ELF-1 (cell line): ENCODE measurements at places on chromosomes 1 and 21.

- no peak for DNase-seq
Measured at GRCh38 chr1:208917281-208917680, 666.2 kb upstream of the CAMK1G start.

GRCh38 chr1:169809370-169810095 lies 14.8 kb upstream of the METTL18 start:
- no peak for DNase-seq

DNA sequence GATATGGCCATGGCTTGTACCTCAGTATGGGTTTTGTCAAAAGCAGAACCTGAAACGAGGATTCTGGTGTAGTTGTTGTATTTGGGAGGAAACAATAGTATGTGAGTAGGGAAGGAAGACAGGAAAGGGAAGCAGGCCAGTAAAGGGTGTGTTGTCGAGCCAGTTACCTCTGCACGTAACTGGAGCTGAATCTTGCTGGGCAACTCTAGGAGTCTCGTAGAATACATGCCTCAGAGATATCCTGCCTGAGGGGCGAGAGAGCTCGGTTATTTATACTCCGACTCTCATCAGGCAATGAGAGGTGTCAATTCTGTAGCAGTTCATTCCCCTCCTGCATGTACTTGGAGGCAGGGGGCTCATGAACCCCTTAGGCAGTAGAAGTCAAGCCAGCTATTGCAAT lies 45.9 kb upstream of the KIF26B start:
- DNase-seq: peak; percentile 45

DNA sequence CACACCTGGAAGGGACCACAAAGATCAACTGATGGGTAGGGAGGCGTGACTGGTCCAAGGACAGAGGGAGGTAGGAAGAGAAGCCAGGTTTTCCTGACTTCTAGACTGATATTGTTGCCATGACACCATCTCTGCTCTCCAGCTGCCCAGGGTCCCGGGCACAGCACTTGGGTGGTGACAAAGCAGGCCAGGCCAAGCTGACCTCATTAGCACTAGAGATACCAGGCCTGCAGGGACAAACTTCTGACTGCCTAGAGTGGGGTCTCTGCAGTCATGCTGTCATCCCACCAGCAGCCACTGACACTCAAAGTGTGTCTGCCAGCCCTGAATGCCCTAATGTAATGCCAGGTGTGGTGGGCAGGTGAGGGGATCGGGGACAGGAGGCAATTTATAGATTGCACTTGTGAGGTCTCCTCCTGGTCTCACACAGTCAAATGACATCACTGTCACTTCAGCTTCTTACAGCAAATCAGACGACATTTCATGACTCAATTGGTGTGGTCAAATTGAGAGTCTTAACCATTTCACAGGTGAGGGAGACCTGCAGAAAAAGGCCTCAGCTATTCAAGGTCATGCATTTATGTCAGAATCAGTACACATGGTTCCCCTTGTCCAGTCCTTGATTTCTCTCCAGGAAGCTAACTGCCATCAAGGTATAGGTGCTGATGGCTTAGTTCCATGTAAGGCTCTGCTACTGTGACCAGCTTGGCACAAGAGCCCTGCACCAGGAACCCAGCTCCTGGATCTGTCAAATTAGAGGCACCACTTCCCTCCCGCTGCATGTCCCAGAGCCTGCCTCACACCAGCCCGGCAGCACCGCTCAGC lies 2.7 kb downstream of the SLC9A1 start:
- DNase-seq: no peak

- no peak for DNase-seq
Measured at GRCh38 chr1:58885998-58886397, 102.2 kb upstream of the JUN start.

DNA sequence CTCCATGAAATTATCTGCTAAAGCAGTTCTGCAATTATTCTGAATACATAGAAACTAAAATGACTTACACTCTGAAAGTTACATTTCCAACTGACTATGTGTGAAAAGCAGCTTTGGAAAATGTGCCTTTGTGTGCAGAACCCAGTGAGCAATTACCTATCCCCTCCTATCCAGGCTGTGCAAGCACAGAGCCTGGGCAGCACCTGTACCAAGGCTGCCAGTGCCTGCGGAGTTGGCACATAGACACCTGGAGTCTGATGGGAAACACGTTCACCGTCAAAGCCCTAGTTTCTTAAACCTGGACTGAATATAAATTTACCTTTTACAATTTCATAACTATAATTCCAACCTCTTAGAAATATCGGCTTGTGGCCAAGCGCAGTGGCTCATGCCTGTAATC lies 307.3 kb downstream of the KCNH1 start:
- DNase-seq: no peak

- peak; percentile 74 for DNase-seq
Measured at GRCh38 chr1:92961131-92961895, at the start of gene DIPK1A. TSS of gene DIPK1A (minus strand) at chr1:92961462. CDS start at chr1:92961429, 33 bp downstream.

DNA sequence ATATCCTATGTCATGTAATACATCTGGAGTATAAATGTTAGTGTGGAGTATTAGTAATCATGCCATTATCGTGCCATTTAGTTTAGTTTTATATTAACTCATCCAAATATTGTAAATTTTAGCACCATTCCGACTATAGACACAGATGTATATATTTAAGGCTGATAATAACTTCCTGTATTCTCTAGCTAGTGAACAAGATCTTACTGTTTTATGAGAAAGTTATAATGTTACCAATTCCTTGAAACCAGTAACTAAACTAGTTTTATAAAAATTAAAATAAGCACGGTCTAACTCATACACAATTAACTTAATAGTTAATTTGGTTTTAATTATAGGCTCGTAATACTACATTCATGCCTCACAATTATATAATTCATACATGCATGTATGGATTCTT lies 808.6 kb downstream of the USP25 start:
- DNase-seq: no peak

GRCh38 chr1:78052685-78053405 lies 7.1 kb downstream of the GIPC2 start:
- no peak for DNase-seq

GRCh38 chr1:111943846-111944749 lies 45.4 kb downstream of the KCND3 start:
- no peak for DNase-seq

- DNase-seq: peak; percentile 97
Measured at GRCh38 chr1:150162862-150163706, 13.4 kb downstream of the PLEKHO1 start.

DNA sequence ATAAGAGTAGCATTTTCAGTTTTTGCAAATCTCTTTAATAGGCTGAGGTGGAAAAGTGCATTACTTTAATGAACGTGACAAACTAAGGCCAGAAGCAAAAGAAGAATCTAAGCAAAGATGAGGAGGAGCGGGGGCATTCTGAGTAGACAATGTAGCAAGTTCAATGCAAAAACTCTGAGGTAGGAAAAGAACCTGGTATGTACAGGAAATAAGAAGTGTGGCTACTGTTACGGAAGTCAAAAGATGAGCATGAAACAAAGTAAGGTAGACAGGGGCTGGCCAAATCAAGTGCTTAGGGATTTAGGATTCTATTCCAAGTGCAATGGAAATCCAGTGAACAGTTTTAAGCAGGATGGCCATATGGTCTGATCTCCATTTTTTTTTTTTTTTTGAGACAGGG lies 63.7 kb downstream of the TOR3A start:
- DNase-seq: no peak

DNA sequence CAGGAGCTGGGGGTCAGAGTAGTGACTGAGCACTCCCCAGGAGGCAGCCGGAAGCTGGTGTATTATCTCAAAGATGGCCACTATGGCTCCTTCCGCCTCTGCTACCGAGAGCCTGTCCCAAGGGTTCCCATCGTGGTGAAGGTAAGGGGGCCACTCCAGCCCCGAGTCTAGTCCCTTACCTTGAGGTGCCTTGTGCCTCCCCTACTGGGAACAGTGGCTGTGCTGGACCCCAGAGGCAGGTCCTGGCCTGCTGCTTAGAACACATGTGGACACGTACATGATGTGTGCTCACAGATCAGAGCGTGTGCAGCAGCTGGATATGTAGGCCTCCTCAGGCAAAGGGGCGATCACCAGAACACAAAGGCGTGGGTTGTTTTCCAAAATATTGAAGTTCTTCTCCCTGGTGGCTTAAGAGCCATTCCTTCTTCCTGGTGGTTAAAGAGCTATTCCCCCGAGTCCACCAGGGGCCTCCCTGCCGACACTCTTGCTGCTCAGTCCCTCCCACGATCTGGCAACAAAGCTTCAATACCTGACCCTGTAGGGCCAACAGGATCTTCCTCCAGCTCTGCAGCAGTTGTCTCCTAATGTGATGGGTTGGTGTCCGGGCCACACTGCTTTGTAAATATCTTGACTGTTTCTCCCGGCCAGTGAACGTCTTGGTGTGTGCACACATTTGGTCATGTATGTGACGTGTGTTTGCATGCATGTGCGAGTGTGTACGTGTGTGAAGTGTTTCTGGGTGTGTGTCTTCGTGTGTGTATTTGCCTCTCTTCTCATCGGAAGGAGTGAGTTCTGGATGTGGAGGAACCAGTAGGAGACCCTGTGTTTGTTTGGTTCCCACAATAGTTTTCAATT lies 68.4 kb upstream of the TINAGL1 start:
- DNase-seq: no peak

DNA sequence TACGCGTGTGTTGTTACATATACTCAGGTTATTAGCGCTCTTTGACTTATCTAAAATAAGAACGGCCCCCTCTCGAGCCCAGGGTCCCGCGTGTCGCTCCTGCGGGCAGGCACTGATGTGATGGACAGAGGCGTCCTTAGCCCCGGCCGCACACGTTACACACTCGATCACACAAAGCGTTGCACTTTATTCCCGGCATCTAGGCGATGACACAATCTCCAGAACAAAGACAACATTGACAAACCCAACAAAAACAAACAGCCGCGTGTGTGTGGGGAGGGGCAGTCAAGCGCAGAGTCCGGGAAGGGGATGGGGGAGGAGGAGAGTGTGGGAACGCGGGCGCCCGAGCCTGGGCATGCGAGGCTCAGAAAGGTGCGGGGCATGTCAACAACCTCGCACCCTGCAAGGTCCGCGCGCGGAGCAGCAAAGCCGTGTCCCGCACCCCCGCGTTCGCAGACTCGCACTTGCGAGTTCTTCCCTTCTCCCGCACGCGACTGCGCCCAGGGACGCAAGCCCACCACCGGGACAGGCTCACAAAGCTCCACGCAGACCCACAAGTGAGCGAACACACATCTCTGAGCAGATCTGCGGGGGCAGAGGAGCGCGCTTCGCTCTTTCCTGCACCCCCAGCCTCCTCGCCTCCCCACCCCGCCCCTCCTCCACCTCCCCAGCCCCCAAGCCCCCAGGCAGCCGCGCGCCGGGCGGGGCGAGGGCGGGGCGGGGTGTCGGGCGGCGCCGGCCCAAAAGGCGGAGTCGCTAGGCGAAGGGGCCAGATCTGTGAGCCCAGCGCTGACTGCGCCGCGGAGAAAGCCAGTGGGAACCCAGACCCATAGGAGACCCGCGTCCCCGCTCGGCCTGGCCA lies at the start of gene EFNA1:
TSS of gene EFNA1 (plus strand) at position 772 of the 862 bp plus-strand sequence. CDS start 102 bp downstream, outside the sequence.
- peak; percentile 79 for DNase-seq

- DNase-seq: no peak
Measured at GRCh38 chr1:209988706-209989105, 50.7 kb downstream of the SYT14 start.

- no peak for DNase-seq
Measured at GRCh38 chr1:206824331-206824730, 41.1 kb upstream of the IL20 start.

- no peak for DNase-seq
Measured at GRCh38 chr1:201434266-201434665, 12.7 kb upstream of the TNNI1 start.

DNA sequence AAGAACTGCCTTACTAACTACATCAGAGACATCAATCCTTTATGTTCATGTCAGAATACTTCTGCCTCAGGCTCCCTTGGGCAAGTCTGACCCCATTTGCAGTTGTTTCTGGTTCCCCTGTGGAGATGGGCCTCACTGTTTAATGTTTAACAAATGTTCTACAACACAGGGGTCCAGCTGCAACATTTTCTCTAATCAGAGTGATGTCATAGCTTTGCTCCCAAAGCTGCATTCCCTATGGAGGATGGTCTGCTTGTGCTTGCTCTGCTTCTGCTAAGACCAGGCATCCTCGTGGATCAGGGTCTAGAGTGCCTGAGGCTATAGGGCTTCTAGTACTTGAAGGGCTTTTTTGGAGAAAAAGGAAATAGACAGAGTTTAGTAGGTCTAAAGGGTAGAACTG lies 1071.2 kb downstream of the TTLL7 start:
- peak; percentile 52 for DNase-seq

GRCh38 chr1:182134257-182134656 lies 72.7 kb upstream of the ZNF648 start:
- no peak for DNase-seq

DNA sequence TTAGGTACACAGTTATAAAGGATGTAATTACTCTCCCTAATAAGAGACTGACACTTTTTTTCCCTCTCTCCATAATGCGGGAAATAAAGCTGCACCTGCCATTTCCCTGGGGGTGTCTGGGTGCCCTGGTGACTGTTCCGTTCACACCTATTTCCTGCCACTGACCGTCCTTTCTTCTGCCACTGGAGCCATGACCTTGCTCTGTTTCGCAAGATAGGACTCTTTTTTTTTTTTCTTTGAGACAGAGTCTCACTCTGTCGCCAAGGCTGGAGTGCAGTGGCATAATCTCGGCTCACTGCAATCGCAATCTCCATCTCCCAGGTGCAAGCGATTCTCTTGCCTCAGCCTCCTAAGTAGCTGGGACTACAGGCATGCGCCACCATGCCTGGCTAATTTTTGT lies 66.1 kb upstream of the SERBP1 start:
- no peak for DNase-seq

GRCh38 chr21:28671549-28672195 lies 321.0 kb downstream of the LTN1 start:
- no peak for DNase-seq

- DNase-seq: no peak
Measured at GRCh38 chr1:231665101-231665500, 38.5 kb downstream of the DISC1 start.
